HuH-7 (cell line): ENCODE measurements at places on chromosomes 12 and 14.

DNA sequence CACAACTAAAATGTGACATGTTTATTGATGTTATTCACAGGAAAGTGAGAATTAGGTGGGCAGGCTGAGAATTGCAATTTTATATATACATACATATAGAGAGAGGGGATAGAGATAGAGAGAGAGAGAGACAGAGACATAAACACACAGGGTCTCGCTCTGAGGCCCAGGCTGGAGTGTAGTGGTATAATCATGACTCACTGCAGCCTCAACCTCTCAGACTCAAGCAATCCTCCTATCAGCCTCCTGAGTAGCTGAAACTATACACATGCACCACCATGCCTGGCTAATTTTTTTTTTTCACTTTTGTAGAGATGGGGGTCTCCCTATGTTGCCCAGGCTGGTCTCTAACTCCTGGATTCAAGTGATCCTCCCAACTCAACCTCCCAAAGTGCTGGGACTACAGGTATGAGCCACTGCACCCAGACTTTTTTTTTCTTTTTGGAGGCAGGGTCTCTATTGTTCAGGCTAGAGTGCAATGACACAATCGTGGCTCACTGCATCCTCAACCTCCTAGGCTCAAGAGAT lies 49.1 kb downstream of the R3HDM2 start:
- DNase-seq = no peak

GRCh38 chr12:122839907-122840554 lies 4.8 kb downstream of the HIP1R start:
- DNase-seq = no peak

GRCh38 chr12:27344760-27345159 lies 12.1 kb downstream of the BMAL2 start:
- DNase-seq = no peak

DNA sequence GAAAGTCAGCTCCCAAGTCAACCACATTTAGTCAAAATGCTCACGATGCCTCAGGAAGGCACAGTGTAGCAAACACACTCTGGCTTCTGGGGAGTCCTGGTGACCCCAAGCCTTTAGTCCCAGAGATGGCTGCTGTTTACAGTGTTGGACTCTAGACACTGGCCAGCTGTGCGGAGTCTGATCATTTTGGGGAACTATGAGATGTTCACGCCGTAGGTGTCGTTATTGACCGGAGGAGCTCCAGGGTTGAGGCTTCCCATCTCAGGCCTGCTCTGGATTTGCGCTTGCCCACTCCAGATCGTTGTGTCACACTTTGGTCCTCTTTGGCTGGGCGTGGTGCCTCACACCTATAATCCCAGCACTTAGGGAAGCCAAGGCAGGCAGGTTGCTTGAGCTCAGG lies 27.7 kb downstream of the BRI3BP start:
- no peak for DNase-seq

GRCh38 chr12:64082866-64083268 lies 139.2 kb downstream of the KICS2 start:
- DNase-seq = no peak

DNA sequence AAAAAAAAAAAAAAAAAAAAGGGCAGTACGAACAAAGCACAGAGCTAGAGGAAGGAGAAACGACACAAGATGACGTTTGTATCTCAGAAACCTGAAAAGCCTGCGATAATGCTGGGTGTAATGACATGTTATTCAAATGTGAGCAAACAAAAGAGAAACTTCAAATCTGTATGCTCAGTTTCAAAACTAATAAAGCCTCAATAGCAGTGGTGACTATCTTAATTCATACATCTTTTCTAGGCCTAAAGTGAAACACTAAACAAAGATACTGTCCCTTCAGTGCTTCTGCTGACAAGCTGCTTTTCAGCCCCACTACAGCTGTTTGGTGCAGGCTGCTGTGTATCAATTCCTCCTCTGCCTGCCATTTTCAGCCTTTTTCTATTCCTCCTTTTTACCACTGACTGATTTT lies 15.8 kb downstream of the ITPR2 start:
- DNase-seq = no peak
